ENCODE measurements at places on chromosomes 1 and 21.

- no peak for DNase-seq
Observed at GRCh38 chr1:13710086-13710485, 10.1 kb downstream of the PRDM2 start.

DNA sequence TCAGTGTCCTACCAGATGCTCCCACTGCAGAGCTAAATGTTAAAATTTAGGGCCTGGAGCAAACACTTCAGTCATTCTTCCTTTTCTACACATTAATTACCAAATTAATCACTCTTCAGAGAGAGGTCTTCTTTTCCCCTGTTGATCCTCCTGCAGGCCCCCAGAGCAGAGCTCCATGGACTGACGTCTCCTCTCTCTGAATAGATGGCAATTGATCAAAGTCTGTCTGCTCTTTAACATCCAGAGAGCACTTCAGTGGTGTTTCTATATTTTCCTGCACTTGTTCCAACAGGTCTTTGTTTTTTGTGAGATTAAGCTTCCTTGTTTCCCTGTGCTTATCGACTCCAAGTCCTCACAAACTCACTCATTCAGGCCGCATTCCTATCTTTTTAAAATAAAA, 239.3 kb downstream of the SIPA1L2 start:
- DNase-seq: no peak

GRCh38 chr1:184152434-184152898, 100.9 kb downstream of the TSEN15 start:
- no peak for DNase-seq

- DNase-seq: no peak
Observed at GRCh38 chr1:145695821-145696629, 11.1 kb downstream of the PDZK1 start.

- DNase-seq: no peak
Observed at GRCh38 chr1:202966006-202966898, 805 bp downstream of the CYB5R1 start.

DNA sequence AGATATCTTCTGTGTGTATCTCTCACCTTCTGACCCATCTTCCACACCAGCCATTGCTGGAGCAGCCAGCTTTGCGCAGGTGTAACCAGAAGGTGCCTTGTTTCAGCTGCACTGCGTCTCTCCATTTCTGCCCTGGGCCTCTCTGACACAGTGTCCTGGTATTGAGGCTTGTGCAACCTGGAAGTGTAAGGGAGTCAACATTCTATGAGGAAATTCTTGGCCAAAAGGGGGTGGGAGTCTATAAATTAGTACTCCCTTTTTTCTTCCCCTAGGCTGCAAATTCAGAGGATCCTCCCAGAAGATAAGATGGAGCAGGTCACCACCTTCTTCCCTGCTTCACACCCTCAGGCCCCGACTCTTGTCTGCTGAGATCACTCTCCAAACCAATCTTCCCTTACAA, 109.1 kb downstream of the MRPS6 start:
- DNase-seq: no peak

GRCh38 chr21:45845063-45845769, 136.4 kb upstream of the COL6A1 start:
- no peak for DNase-seq

DNA sequence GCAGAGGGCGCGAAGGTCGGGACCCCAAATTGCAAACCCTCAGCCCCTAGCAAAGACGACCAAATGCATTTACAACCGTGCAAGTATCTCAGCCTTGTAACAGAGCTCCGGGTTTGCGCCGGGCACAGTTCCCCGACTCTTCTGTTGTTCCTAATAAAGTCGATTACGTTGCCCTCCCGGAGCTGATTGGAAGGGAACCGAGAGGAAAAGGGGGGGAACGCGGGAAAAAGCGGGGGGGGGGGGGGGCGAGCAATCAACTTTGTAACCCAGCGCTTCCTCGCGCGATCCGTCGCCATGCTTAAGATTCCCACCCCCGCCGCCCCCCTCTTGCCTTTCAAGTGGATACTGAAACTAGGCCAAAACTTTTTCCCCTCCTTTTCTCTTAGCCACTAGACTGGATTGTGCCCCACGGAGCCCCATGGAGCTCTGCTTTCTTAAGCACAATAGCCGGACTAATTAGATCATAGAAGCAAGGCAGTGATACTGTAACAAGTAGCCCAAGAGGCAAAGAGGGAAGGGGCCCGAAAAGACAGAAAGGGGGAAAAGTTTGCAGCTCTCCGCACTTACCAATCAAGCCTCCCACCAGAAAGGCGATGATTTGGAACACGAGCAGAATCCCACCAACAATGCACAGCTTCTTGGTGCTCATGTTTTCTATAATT, 565 bp downstream of the WLS start:
- DNase-seq: no peak

GRCh38 chr1:38614861-38615260, 244.7 kb downstream of the RRAGC start:
- DNase-seq: no peak

All from stimulated activated CD8-positive, alpha-beta memory T cell treated with anti-CD3 and anti-CD28 coated beads, Interleukin-15, amount 100 ng/mL, for 48 hours (primary cell).